ENCODE measurements at places on chromosomes 7 and 10. TPM values are rescaled to one million over a fixed set of nuclear protein-coding genes. Genes with fewer than 3 reads are reported as not detected.

- DNase-seq = no peak
These were observed 113.9 kb downstream of the ITGA8 start for GRCh38 chr10:15605740-15606369.

- DNase-seq = no peak
These were observed 8.7 kb downstream of the ATP6V0E2 start for GRCh38 chr7:149882248-149883047.

GRCh38 chr10:72574636-72575035 is 51.2 kb downstream of the MICU1 start:
- no peak for DNase-seq

The SEMA3A gene
- total RNA-seq = 14.7 TPM

The VSIR gene
- 3.5 TPM for total RNA-seq

DNA sequence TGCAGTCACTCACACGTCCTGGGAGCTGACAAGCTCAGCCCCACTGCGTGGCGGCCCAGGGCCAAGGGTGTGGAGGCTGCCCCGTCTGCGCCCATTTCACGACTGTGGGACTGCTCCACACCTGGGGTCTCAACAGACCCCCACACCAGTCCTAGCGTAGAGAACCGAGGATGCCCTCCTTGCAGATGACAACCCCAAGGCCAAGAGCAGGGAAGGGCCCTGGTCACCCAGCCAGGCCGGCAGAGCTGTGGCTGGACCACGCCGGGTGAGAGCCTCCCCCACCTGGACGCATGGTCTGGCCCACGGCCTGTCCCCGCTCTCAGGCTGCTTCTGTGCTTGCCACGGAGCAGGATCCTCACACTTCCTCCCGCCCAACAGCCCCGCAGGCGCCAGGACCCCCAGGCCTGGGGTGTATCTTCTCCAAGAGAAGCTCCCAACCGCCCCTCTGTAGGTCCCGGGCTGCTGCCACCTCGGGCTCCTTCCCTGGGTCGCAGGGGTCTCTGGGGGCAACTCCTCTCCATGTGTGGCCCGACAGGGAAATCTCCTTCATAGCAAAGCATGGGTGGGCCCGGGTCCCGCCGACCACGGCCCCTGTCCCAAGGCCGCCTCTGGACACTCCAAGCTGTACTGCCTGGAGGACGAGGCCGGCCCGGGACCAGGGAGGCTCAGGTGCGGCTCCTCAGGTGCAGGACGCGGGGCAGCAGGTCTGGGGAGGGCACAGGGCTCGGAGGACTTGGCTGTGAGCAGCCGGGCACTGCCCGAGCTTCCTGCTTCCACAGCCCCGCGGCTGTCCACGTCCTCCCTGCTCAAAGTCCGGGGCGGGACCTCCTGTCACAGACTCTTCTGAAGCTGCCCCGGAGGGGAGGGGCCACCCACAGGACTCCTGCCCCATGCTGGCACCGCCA is 88.8 kb downstream of the FOXL3 start:
- no peak for DNase-seq

DNA sequence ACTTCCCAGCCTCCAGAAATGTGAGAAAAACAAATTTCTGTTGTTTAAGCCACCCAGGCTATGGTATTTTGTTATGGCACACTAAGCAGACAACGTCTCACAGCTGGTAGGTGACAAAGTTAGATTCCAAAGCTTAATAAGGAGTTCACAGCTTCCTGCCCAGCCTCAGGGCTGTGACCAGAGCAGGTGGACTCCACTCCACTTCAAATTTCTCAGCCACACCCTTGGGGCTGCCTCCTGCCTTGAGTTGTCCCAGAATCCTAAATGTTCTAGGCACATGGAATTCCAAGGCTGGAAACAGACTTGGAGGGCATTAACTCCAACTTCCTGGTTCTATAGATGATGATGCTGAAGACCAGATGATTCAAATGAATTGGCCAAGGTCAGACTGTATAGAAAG is 310.7 kb downstream of the GRID1 start:
- DNase-seq = no peak

DNA sequence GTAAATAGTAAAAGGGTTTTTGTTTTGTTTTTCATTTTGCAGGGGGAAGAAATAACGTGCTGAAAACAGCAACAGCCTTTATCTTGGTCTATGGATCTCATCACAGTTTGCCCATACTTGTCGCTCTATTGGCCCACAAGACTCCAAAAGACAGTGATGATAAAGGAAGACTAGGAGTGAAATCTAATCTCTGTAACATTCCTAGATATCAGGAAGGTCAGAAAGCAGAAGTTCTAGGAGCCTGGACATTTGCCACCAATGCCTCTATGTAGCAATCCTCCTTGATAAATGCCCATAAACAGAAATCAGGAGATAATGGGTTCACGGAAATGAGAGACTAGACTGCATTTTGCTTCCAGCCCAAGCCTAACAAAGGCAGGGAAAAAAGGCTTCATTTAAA is 8.9 kb downstream of the CUBN start:
- DNase-seq = no peak

All from LHCN-M2 (cell line).